HCT116 (cell line): ENCODE measurements at places on chromosomes 13 and 19. TPM values are rescaled to one million over a fixed set of nuclear protein-coding genes. Genes with fewer than 3 reads are reported as not detected.
A peak's percentile ranks its signal among the peaks of the same experiment; 100 is the strongest.

SMARCA4 gene
- total RNA-seq: 116 TPM

ACP5 gene
- 1.2 TPM for total RNA-seq

LRP3 gene
- 29.0 TPM for total RNA-seq

KANK2 gene
- total RNA-seq: 43.6 TPM

KCNJ14 gene
- 2.5 TPM for total RNA-seq

SIGLEC12 gene
- not detected for total RNA-seq

SOX1 gene
- not detected for total RNA-seq

DNA sequence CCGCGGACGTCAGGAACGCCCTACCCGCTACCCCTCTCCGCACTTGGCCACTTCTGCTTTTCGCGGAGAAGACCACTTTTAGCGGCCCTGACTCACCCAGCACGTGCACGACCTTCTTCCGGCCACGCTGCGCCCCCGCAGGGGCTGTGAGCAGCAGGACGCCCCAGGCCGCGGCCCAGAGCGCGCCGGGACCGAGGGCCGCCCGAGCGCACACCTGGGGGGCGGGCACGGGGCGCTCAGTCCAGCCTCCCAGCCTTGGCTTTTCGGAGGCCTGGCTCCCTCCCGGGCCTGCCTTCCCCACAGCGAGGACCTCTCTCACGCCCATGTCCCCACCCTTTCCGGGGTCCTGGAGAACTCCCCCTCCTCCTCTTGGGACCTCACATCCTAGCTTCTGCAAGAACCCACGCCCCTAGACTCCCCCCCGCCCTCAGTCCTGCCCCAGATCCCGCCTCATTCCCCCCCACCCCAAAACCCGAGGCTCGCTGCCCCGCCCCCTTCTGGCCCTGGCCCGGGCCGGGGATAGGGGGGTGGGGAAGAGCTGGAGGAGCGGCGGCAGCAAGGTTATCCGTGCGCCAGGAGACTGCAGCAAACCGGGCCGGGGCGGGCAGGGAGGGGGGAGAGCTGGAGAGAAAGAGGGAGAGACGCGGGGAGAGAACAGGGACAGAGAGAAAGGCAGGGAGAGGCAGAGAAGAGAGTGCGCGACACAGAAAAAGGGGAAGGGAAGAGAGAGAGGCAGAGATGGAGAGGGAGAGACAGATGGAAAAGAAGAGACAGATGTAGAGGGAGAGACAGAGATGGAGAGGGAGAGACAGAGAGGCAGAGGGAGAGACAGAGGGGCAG, 11.5 kb downstream of the TM6SF2 start:
- H3K4me3 ChIP-seq: no peak overlapping the region
- no peaks in the 10 kb centered on the region for H3K36me3 ChIP-seq
- no peaks in the 10 kb centered on the region for H3K4me1 ChIP-seq
- no peak overlapping the region for H3K27ac ChIP-seq
- DNase-seq: no peak

GRCh38 chr19:50147462-50148423, 15.3 kb downstream of the IZUMO2 start:
- no peaks in the 10 kb centered on the region for H3K27me3 ChIP-seq
- peak overlapping the region; percentile 67 for H3K4me3 ChIP-seq
- H3K27ac ChIP-seq: peak overlapping the region; percentile 29
- peaks cover 4% of the 10 kb centered on the region; the same call in 1 of the 2 replicates for H3K4me1 ChIP-seq
- DNase-seq: peak; percentile 89

DNA sequence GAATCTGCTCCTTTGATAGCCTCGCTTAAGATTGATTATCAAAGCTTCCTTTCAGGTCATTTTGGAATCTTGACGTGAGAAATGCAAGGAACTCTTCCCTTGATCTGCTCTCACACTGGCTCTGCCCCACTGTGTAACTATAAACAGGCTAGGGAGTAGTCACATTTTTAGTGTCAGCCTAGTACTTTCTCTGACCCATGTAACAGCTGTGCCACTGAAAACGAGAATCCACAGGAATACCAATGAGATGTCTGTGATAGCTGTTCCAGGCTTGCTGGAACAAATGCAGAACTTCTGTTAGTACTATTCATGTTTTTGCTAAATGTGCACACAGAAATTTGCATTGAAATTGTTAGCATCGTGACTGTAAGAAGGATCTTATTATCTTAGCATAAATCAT, 221.3 kb downstream of the MYO16 start:
- H3K27me3 ChIP-seq: no peaks in the 10 kb centered on the region
- H3K4me3 ChIP-seq: no peak overlapping the region
- H3K36me3 ChIP-seq: no peaks in the 10 kb centered on the region
- H3K4me1 ChIP-seq: no peaks in the 10 kb centered on the region
- DNase-seq: no peak
- no peak overlapping the region for H3K27ac ChIP-seq

GRCh38 chr13:26949701-26950502, 189.3 kb upstream of the GPR12 start:
- H3K4me1 ChIP-seq: no peaks in the 10 kb centered on the region
- H3K36me3 ChIP-seq: no peaks in the 10 kb centered on the region
- DNase-seq: no peak
- H3K27me3 ChIP-seq: no peaks in the 10 kb centered on the region; the same call in 1 of the 2 replicates
- H3K4me3 ChIP-seq: no peak overlapping the region
- H3K27ac ChIP-seq: no peak overlapping the region

GRCh38 chr13:94464771-94465170, 14.7 kb downstream of the DCT start:
- H3K27ac ChIP-seq: no peak overlapping the region
- no peak overlapping the region for H3K4me3 ChIP-seq
- H3K4me1 ChIP-seq: no peaks in the 10 kb centered on the region
- DNase-seq: no peak

- no peak for DNase-seq
- no peaks in the 10 kb centered on the region for H3K4me1 ChIP-seq
- H3K27ac ChIP-seq: no peak overlapping the region
- H3K36me3 ChIP-seq: no peaks in the 10 kb centered on the region
- H3K4me3 ChIP-seq: no peak overlapping the region
These were observed 550.8 kb downstream of the EFNB2 start for GRCh38 chr13:105984646-105985045.

DNA sequence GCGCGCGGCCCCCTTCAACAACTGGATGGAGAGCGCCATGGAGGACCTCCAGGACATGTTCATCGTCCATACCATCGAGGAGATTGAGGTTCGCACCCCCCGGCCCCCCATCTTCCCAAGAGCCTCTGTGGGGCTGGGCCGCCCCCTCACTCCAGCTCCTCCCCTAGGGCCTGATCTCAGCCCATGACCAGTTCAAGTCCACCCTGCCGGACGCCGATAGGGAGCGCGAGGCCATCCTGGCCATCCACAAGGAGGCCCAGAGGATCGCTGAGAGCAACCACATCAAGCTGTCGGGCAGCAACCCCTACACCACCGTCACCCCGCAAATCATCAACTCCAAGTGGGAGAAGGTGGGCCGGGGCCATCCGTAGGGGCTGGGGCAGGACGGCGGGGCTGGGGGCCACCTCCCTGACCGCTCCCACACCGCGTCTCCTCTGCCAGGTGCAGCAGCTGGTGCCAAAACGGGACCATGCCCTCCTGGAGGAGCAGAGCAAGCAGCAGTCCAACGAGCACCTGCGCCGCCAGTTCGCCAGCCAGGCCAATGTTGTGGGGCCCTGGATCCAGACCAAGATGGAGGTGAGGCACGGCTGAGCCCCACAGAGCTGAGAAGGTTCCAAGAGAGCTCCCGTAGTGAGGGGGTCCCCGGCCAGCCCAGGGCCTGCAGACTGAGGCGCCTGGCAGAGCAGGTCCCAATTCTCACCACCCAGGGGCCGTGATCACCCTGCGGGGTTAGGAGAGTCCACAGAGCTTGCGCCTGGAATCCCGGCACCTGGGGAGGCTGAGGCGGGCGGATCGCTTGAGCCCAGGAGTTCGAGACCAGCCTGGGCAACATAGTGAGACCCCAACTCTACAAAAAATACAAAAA, 20.1 kb downstream of the CAPN12 start:
- H3K36me3 ChIP-seq: peaks cover 91% of the 10 kb centered on the region; the same call in 1 of the 2 replicates
- H3K27me3 ChIP-seq: no peaks in the 10 kb centered on the region
- DNase-seq: no peak
- no peaks in the 10 kb centered on the region; the same call in 1 of the 2 replicates for H3K4me1 ChIP-seq

DNA sequence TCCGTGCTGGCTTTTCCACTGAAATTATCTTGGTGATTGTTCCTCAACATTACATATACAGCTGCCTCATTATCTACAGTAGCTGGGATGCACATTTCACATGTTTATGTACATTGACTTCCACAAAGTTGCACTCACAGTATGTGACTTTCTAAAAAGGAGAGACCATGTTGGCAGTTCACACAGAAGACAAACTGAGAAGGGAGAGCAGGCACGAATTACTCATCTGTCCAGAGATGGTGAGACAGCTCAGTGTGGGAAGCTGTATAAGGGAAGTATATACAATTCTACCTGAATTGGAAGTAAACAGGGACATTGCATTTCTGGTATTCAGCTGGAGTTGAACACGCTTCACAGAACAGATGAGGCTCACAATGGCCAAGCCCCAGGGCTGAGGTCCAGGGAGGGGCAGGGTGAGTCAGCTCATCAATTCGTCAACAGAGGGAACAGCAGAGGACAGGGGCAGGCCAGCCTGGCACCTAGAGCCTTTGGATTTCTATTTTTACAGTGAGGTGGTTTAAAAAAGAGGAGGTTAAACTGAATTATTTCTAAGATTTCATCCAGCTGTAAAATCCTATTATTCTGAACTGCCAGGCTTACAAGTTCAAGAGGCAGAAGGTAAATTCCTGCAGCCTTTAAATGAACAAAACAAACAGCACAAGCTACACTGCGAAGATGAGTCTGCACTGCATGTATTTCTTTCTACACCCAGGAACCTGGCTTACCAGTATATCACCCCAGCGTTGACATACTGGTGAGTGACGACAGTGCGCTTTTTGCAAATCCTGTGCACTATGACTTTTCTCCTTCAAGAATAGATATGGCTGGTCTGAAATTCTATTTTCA, 9.8 kb downstream of the PARP4 start:
- no peaks in the 10 kb centered on the region for H3K27me3 ChIP-seq
- peak; percentile 29 for DNase-seq
- peaks cover 16% of the 10 kb centered on the region; the same call in 1 of the 2 replicates for H3K36me3 ChIP-seq
- peaks cover 22% of the 10 kb centered on the region for H3K4me1 ChIP-seq
- H3K27ac ChIP-seq: peak overlapping the region; percentile 54

DNA sequence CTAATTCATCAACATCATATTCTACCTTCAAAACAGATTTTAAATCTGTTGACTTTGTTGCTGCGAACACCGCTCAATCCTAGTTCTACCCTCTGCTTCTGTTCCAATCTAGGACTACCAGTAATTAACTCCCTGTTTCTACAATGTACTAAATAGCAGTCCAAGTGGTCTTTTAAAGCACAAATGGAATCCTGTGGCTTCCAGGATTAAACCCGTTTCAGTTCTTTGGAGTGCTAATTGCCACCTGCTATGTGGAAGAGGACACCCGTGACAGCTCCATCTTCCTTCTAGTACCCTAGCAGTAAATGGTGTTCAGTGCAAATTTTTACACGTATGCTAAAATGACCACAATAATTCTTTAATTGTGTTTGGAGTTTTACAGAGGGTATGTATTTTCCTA, 232.1 kb downstream of the TDRD3 start:
- DNase-seq: no peak
- no peaks in the 10 kb centered on the region for H3K4me1 ChIP-seq
- no peak overlapping the region for H3K27ac ChIP-seq

DNA sequence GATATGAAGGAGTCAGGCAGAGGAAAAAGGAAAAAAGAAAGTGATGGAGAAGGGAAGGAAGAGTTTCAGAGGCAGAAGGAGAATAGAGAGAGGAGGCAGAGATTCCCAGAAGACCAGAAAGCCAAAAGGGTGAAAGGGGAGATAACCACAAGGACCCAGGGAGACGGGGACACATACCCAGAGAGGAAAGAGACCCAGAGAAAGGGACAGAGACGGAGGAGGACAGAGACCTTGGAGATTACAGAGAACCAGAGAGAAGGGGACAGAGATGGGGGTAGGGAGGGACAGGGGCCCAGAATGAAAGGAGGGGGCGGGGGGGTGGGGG, 1.4 kb downstream of the PTH2 start:
- H3K4me3 ChIP-seq: no peak overlapping the region
- no peaks in the 10 kb centered on the region for H3K36me3 ChIP-seq
- H3K27ac ChIP-seq: no peak overlapping the region
- H3K27me3 ChIP-seq: peaks cover 20% of the 10 kb centered on the region; the same call in 1 of the 2 replicates
- no peak for DNase-seq
- peaks cover 9% of the 10 kb centered on the region; the same call in 1 of the 2 replicates for H3K4me1 ChIP-seq

DNA sequence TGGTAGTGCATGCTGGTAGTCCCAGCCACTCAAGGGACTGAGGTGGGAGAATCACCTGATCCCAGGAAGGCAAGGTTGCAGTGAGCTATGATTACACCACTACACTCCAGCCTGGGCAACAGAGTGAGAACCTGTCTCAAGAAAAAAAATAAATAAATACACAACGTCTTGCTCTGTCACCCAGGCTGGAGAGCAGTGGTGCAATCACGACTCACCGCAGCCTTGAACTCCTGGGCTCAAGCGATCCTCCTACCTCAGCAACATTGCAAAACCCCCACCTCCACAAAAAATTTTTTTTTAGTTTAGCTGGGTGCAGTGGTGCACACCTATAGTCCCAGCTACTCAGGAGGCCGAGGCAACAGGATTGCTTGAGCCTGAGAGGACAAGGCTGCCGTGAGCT, 8.8 kb downstream of the TPM4 start:
- peaks cover 2% of the 10 kb centered on the region; the same call in 1 of the 2 replicates for H3K4me1 ChIP-seq
- peaks cover 39% of the 10 kb centered on the region for H3K36me3 ChIP-seq

- H3K36me3 ChIP-seq: no peaks in the 10 kb centered on the region
- H3K27ac ChIP-seq: no peak overlapping the region
- H3K27me3 ChIP-seq: no peaks in the 10 kb centered on the region
These were observed 74.2 kb downstream of the ATP11A start for GRCh38 chr13:112764028-112764427.

- no peaks in the 10 kb centered on the region for H3K36me3 ChIP-seq
- H3K27ac ChIP-seq: no peak overlapping the region
- no peak overlapping the region for H3K4me3 ChIP-seq
- H3K27me3 ChIP-seq: no peaks in the 10 kb centered on the region
- no peaks in the 10 kb centered on the region for H3K4me1 ChIP-seq
These were observed 47.8 kb upstream of the TCF3 start for GRCh38 chr19:1699998-1700732.

DNA sequence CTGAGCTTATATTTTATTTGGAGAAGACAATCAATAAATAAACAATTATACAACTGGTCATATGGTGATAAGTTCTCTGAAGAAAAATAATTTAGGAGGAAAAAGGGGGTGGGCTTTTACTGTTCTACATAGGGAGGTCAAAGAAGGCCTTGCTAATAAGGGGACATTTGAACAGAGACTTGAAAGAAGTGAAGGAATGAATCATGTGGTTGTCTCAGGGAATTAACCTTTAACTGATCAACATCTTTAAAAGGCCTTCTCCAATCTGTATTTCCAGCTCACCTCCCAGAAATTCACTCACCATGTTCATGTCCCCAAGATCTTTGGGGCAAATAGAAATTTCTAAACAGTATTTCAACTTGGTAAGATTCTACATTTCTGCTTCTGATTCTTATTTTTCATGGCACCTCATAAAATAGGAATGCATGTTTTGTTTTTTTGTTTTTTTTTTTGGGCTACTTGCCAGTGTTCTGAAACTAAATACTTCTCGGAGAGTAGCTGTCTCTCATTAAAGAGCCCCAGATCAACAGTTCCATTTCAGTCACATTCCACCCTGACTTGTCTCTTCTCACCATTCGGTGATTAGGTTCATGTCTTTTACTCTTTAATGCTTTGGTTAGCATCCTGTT, 19.2 kb upstream of the LPAR6 start:
- H3K27ac ChIP-seq: no peak overlapping the region
- no peaks in the 10 kb centered on the region for H3K36me3 ChIP-seq
- no peak overlapping the region for H3K4me3 ChIP-seq
- DNase-seq: no peak
- no peaks in the 10 kb centered on the region for H3K27me3 ChIP-seq
